ENCODE measurements at places on chromosomes 13 and 19. TPM values are rescaled to one million over a fixed set of nuclear protein-coding genes. Genes with fewer than 3 reads are reported as not detected.

SYMPK gene
- 98.0 TPM for total RNA-seq

VSTM2B gene
- not detected for total RNA-seq

GRCh38 chr13:79108914-79109643 is 297.0 kb downstream of the RBM26 start:
- H3K27me3 ChIP-seq: peaks cover 10% of the 10 kb centered on the region
- H3K4me3 ChIP-seq: no peak overlapping the region
- no peaks in the 10 kb centered on the region for H3K4me1 ChIP-seq
- no peak overlapping the region for H3K27ac ChIP-seq

DNA sequence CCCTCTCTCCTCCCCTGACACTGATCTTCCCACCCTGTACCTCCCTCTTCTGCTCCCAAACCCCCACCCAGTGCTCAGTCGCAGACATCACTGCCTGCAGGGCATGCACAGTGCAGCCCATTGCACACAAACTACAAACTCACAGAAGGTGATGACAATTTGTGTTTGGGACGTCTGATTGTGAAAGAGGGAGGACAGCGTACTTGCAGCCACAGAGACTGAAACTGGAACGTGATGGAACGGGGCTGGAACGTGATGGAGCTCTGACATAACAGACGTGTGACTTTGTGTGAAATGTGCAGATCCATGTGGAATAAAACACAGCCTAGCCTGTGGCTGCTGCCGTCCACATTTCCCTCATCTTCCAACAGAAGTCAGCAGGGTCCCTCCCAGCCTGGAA is 57.3 kb upstream of the CEACAM8 start:
- no peak for DNase-seq
- peaks cover 5% of the 10 kb centered on the region for H3K27me3 ChIP-seq
- H3K4me1 ChIP-seq: no peaks in the 10 kb centered on the region
- no peak overlapping the region for H3K4me3 ChIP-seq
- no peak overlapping the region for H3K27ac ChIP-seq
- no peaks in the 10 kb centered on the region for H3K36me3 ChIP-seq

DNA sequence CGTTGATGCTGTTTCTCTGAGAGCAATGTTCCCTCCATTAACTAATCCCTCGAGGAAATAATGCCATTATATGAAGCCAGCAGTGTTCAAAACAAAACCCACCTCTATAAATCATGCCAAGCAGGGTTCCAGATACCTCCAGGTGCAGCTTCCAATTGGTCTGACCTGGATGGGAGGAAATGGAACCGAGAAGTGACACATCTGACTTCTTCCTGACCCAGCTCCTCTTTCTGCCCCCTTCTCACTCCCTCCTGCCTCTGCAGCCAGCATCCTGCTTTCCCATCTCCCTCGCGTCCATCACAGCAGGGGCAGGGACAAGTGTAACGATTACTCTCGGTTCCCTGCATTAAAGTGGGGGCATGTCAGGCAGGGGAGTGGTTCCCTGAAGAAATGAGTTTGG is 37.5 kb downstream of the HSPH1 start:
- no peak overlapping the region for H3K27ac ChIP-seq
- no peak for DNase-seq
- no peaks in the 10 kb centered on the region for H3K36me3 ChIP-seq
- peaks cover 24% of the 10 kb centered on the region for H3K4me1 ChIP-seq
- no peak overlapping the region for H3K4me3 ChIP-seq

DNA sequence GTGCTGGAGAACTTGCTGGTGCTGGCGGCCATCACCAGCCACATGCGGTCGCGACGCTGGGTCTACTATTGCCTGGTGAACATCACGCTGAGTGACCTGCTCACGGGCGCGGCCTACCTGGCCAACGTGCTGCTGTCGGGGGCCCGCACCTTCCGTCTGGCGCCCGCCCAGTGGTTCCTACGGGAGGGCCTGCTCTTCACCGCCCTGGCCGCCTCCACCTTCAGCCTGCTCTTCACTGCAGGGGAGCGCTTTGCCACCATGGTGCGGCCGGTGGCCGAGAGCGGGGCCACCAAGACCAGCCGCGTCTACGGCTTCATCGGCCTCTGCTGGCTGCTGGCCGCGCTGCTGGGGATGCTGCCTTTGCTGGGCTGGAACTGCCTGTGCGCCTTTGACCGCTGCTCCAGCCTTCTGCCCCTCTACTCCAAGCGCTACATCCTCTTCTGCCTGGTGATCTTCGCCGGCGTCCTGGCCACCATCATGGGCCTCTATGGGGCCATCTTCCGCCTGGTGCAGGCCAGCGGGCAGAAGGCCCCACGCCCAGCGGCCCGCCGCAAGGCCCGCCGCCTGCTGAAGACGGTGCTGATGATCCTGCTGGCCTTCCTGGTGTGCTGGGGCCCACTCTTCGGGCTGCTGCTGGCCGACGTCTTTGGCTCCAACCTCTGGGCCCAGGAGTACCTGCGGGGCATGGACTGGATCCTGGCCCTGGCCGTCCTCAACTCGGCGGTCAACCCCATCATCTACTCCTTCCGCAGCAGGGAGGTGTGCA is 587 bp downstream of the S1PR4 start:
- H3K27me3 ChIP-seq: no peaks in the 10 kb centered on the region
- H3K27ac ChIP-seq: peak overlapping the region; percentile 98
- peaks cover 52% of the 10 kb centered on the region for H3K36me3 ChIP-seq
- H3K4me3 ChIP-seq: peak overlapping the region; percentile 100
- H3K4me1 ChIP-seq: peaks cover 35% of the 10 kb centered on the region

GRCh38 chr19:41299755-41300089 is 10.2 kb upstream of the CCDC97 start:
- no peak overlapping the region for H3K4me3 ChIP-seq
- H3K27ac ChIP-seq: peak overlapping the region; percentile 71

DNA sequence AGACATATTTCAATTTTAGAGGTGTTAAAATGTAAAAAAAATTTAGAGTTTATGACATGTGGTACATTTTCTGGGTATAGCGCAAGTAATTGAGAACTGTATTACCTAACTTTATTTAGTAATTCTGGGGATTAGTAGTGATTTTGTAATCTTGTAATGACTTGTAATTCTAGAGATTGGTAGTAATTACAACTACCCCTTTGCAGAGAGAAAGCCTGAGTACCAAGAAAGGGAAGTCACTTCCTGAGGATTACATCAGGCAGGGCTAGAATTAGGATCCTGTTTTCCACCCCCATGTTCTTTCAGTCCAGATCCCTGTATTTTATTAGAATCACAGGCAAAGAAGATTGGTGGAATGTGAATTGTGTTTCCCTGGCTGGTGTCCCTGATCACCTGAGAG is 274.9 kb downstream of the KCNRG start:
- peaks cover 9% of the 10 kb centered on the region for H3K27me3 ChIP-seq
- peaks cover 8% of the 10 kb centered on the region for H3K4me1 ChIP-seq
- H3K36me3 ChIP-seq: no peaks in the 10 kb centered on the region
- DNase-seq: no peak
- H3K27ac ChIP-seq: no peak overlapping the region

DNA sequence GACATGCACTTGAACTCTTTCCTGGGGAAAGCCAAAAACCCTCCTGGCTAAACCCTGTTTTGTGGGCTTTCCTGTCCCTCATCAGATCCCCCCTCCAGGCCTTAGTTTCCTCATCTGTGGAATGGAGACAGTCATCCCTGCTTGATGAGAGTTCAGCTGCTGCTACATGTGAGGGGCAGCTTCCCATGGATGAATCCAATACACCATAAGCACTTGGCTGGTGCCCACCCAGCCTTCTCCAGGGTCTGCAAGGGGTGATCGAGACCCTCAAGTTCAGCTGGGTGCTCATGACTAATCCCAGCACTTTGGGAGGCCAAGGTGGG is 21.6 kb downstream of the IL12RB1 start:
- no peaks in the 10 kb centered on the region for H3K4me1 ChIP-seq
- no peak overlapping the region for H3K27ac ChIP-seq
- DNase-seq: no peak
- H3K4me3 ChIP-seq: no peak overlapping the region
